ENCODE measurements at places on chromosomes 5 and 9.

- DNase-seq: no peak
Observed at GRCh38 chr9:35380619-35381018, 109.3 kb upstream of the RUSC2 start.

GRCh38 chr9:98887918-98888510, 55.7 kb upstream of the COL15A1 start:
- no peak for DNase-seq

- peak; percentile 35 for DNase-seq
Observed at GRCh38 chr5:141850244-141850768, 27.9 kb downstream of the PCDH1 start.

DNA sequence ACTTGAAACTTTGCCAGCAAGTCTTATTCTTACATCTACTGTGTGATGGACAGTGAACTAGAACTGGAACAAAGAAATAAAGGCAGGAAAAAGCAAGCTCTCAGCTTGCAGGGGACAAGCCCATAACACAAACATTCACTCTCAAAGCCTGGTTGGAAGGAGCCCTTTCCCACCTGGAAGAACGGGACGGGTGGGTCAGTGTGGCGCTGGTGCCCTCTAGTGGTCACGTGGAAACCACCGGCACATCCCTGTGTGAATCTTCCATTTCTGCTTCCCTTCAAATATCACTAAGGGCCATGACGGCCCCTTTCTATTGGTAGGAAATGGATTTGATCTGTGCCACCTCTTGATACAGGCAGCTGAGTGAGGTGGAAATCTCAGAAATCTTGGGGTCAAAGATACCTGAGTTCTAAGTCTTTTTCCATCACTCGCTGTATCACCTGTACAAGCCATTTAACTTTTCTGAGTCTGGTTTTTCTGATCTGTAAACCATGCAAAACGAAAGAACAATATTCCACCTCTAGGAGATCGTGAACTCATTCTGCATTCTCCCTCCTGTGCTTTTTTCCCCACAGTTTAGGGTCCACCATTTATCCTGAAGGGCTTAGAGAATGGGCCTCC, 211.6 kb downstream of the MSX2 start:
- peak; percentile 59 for DNase-seq

DNA sequence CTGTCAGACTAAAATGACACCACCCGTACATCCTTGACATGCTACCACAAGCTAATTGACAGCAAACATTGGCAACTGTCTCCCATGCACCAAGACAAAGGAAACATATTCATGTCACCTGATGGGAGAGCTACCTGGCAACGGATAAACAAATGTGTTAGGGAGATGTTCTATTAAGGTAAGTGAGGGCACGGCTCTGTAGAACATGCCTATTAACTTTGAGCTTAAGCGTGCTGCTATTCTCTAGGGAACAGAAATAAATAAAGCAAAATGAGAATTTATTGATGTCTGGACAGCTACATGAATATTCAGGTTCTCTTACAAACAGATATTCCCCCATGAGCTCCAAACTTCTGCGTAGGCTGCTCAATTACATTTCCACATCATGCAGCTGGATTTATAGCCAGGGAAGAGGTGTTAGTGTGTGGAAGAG, 361.4 kb upstream of the RFX3 start:
- DNase-seq: no peak

GRCh38 chr9:72145733-72146505, 3.3 kb upstream of the GDA start:
- DNase-seq: no peak

Data from stimulated activated CD4-positive, alpha-beta T cell treated with anti-CD3 and anti-CD28 coated beads, Interleukin-2, amount 100 ng/mL, for 24 hours (primary cell).